H1 (cell line): ENCODE measurements at places on chromosomes 11 and 22.

- DNase-seq: no peak
These were observed 148.4 kb downstream of the CACNA1I start for GRCh38 chr22:39718921-39719475.

GRCh38 chr22:44783581-44783980 lies 31.2 kb downstream of the ARHGAP8 start:
- DNase-seq: no peak

- no peak for DNase-seq
These were observed 37.7 kb upstream of the IGLL5 start for GRCh38 chr22:22849640-22850610.

GRCh38 chr11:65288706-65289536 lies 25.7 kb upstream of the CDC42EP2 start:
- DNase-seq: no peak

DNA sequence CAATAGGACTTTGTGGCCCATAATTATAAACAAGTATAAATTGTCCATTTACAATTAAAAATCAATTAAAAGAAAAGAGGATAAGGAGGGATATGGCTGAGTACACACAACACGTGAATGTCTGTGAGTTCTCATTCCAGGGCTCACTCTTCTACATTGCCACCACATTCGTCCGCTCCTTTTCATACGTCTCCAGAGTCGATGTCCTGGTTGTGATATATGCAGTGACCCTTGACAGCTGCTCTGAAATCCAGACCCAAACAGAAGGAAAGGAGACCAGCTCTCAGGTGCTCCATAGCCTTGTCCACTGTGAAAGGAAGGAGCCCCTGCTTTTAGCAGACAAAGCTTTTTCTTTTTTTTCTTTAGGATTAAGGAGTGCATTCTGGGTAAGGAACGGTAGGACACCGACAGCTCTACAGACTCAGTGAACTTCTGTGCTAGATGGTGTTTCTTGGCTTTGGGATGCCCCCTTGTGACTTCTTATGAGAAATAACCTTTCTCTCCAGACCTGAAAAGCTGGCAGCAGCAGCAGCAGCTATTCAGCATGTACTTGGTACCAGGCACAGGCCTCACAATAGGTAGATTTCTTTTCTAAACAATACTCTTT lies 19.7 kb upstream of the DNAJB13 start:
- DNase-seq: peak; percentile 53

DNA sequence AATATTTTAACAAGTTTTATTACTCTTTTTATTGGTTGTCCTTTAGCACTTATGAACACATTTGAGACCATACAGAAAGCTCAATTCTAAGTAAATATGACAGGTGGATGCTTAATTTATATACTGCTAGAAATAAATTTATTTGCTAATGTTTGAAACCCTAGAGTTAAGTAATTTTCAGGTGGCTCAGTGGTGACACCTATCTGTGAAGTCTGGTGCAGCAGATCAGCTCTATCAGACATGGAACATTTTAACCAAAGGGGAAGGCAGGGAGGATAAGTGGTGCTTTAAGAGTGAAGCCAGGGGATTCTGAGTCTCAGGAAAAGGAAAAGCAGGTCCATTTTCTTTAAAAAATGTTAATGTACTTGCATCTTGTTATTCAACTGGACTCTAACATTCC lies 175.8 kb downstream of the DSCAML1 start:
- no peak for DNase-seq
